Endothelial cell (in vitro differentiated cells): ENCODE measurements at places on chromosomes 2 and 18. TPM values are rescaled to one million over a fixed set of nuclear protein-coding genes. Genes with fewer than 3 reads are reported as not detected.
A peak's percentile ranks its signal among the peaks of the same experiment; 100 is the strongest.

GRCh38 chr2:105052773-105053172, 14.9 kb downstream of the MRPS9 start:
- no peak for DNase-seq

- DNase-seq, result no peak
Measured at GRCh38 chr2:241862775-241863535, 4.3 kb upstream of the PDCD1 start.

DNA sequence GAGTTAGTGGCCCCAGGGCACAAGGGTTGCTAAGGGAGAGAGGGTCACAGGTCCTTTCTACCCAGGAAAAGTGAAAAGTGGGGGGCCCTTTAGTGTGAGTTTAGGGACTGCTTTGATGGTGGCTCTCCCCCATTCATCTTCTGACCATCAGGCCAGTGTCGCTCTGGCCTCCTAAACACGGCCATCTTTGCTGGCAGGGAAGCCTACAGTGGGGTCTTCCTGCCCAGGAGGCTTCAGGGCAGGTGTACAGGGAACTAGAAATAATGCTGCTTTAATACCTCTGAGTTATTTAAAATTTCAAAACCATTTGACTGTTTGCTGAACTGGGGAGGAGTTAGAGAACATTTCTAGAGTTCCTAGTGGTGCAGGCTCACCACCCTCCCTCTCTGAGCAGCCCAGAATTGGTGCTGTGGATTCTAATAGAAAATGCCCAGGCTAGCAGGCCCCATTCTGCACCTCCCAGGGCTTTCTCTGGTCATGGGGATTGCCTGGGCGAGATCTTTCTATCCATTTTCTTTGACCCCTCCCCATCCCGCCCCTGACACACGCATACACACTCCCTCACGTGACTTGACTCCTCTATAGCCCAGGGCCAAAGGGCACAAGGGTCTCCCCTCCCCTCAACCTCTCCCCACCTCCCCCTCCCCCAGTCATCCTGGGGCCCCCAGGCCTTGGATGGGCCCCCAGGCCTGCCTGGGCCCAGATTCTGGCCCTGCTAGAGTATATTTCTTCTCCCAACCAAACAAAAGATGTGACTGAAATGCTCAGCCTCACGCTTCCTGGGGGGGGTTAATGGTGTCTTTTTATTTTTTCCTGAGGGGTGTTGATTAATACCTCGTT, 3.1 kb downstream of the PKDCC start:
- DNase-seq, result no peak

DNA sequence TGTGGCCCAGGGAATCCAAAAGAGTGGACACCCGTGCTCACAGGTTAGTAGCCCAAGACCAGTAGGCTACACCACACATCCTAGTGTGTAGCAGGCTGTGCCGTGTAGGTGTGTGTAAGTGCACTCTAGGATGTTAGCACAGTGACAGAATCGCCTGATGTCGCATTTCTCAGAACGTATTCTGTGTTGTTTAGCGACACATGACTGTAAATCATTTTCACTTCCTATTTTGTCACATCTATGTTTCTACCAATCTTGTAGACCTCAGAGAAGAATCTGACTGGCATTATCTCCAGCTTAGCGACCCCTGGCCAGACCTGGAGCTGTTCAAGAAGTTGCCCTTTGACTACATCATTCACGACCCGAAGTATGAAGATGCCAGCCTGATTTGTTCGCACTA, 45.1 kb downstream of the NTSR2 start:
- no peak for DNase-seq

DNA sequence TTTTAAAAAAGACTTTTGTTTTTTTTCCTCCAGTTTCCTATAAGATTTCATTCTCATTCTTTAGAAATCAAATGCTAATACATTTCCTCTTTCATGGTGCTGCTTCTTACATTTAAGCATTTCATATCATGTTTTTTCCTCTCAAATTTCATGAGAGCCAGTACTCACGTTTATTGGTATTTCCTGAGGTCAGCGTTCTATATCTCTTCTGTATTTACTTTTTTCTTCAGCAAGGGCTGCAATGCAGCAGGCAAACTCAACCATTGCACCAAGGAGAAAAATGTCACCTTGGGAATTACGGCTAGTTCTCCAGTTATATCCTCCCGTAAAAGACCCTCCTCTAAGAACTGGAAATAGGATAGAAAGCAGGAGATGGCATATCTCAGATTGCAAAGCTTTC, 32.4 kb downstream of the UPP2 start:
- DNase-seq, result no peak

DNA sequence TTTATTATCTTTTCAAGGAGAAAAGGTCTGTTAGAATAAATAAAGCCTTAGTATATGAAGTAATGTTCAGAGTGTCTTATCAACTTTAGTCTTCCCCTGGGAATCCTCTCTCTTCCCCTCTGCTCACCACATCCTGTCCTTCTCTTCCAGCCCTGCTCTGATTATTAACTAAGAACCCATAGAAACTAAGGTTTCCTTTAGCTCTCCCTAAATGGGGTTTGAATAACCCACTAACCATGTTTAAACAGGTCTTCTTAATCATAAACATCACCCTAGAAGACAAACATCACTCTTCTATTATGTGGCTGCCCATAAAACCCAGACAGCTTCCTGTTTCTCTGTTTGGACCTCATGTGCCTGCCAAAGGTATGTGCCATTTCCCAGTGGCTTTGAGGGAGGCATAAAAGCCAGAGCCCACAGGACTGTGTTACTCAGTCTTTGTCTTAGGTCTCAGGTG, 50.1 kb downstream of the SLC14A1 start:
- no peak for DNase-seq

DNA sequence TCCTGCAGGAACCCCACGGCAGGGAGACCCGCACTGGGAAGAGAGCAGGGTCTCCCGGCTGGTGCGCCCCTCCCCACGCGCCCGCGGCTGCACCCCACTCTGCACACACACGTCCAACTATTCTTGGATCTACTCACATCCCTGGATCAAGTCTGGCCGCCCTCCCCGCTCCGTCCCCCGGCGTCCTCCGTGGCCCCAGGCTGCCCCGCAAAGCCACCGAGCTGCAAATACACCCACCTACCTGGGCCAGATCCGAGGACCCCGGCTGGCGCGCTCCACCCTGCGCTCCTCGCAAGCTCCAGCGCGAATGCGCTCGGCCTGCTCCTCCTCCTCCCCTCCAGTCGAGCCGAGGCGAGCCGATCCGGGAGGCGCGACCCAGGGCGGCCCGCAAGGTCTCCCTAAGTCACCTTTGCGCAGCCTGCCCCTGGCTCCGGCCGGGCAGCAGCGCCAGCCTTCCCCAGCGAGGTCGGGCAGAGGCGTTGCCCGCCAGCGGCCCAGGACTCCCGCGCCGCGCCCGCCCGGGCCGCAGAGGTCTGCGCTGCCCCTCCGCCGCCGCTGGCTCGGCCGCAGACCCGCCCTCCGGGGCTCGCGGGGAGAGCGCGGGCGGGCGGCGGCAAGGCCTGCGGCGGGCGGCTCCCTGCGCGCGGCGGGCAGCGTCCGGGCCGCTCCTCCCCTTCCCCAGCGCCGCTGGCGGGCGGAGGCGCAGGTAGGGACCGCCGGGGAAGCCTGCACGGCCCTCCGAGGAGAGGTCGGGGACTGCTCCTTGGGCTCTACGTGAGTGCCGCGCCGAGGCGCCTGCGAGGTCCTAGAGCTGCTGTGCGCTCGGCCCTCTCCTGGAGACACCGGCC, 126.0 kb downstream of the OSBPL1A start:
- peak; percentile 73 for DNase-seq

- DNase-seq, result no peak
Measured at GRCh38 chr2:238281826-238282480, 6.5 kb downstream of the PER2 start.

GRCh38 chr2:84816426-84817026, 64.4 kb downstream of the TRABD2A start:
- no peak for DNase-seq

DNA sequence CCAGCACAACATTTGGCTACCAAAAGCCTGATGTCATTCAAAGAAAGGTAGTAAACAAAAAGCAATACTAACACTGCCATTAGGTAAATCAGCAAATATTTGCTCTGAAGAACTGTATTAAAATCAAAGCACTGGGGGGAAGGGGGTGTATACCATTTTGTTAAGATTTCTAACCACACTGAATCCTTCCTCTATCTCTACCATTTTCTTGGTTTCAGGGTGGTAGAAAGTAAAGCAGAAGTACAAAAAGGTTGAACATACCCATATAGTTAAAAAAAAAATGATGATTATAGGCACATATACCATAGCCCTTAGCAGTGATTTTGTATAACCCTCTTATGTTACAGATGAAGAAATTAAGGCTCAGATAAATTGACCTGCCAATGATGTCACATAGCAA, 437.6 kb downstream of the ZEB2 start:
- DNase-seq, result no peak

DNA sequence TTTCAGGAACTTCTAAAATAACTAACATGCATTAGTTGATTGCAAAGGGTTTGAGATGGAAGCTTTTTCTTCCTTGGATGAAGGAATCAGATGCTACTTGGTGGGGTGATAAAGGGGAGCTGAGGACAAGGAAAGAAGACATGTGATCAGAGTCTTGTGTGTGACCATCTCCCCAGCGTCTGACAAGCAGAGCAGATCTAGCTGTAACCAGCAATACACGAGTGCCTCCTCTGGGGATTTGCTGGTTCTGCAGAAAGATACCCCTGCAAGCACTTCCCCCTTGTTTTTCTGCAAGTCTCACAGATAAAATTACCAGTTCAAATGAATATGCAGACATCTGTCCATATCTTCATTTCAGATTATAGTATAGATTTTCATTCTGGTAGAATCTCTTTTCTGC, 2.7 kb downstream of the CDH7 start:
- DNase-seq, result peak; percentile 53

DNA sequence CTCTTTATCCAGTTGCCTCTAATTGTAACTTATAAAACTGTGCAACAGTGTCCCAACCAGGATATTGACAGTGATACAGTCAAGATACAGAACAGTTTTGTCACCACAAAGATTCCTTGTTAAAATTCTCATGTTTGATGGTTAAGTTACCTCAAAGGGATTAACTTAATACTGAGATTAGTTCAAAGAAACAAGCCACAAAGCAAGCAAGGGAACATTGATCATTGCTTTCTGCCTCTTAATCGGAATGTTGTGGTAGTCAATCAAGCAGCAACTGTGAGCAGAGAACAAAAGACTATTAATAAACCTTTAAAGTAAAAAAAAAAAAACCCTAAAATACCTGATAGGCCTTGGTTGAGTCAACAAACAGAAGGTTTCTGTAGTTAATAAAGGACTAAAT, 352.3 kb downstream of the PARD3B start:
- no peak for DNase-seq

DNA sequence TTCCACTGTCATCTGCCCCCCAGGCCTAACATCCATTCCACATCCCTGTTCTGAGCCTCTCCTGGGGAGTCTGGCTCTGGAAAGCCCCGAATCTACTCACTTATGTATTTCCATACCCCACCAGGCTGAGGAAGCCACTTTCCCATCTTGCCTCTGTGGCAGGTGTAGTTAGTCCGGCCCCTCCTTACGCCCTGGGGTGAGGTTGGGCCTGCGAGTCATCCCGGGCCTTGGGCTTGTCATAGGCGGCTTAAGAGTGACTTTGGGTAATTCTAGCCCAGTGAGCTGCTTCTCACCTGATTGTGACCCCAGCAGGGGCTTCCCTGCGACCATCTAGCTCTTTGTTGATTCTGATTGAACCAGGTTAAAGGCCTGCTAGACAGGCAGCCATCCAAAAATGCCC, 21.1 kb downstream of the PCARE start:
- no peak for DNase-seq

DNA sequence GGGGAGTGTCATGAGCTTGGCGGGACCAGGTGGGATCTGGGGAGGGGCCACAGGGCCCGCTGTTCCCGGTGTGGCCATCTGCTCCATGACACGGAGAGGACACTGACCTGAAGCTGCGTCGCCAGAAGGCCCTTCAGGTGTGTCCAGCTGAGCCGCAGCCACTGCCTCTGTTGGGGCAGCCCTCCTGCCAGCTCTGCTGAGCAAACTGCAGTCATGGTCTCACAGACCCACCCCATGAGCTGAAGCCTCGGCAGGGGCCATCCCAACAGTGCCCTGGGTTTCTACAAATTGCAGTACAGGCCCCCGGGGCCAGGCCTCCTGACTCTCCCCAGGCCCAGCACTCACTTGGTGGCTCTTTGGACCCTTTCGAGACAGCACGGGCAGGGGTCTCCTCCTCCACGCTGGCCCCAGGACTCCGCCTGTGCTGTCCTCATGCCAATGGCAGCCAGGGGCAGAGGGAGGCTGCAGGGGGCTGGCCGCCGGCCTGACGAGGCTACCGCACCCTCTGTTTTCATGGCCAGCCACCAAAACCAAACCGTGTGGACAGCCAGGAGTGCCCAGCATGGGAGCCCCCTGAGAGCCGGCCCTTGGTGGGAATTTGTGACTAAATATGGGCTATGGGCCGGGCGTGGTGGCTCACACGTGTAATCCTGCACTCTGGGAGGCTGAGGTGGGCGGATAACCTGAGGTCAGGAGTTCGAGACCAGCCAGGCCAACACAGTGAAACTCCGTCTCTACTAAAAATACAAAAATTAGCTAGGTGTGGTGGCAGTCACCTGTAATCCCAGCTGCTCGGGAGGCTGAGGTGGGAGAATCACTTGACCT, 175.2 kb upstream of the SALL3 start:
- DNase-seq, result no peak

DNA sequence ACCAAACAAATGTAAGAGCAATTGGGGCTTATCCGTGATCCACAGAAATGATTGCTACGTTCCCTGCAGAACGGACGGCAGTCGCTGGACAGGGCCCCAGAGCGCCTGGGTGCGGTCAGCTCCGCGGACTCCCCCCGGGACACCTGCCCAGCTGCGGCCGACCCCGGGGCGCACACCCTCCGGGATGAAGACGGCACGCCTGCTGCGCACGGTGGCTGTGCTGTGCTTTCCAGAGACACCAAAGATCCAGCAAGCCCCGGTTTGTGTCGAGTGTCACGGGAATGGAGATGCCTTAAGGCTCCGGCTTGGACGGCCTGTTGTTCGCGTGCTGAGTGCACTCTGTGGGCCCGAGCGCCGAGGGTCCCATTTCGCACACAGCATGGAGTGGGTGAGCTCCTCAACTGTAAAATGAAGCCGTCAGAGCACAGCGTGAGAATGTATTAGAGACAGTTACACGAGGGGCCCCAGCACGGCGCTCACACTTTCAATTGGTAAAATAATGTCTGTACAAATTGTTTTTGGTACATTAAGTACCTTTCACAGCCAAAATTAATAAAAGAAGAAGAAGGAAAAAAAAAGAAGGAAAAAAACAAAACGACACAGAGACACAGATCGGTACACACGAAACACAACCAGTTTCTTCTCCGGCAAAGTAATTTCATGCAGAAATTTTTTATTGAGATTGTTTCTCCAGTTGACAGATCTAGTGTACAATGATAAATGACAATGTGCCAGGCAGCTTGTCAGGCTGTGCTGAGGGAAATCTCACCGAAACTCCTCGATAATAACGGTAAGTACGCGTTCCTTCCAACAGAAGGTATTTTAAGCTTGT, 615.8 kb upstream of the SALL3 start:
- DNase-seq, result no peak

The CCDC150 gene
- total RNA-seq, result 12.4 TPM

The ERBB4 gene
- total RNA-seq, result 0.36 TPM

The PRADC1 gene
- 24.1 TPM for total RNA-seq

The EPB41L3 gene
- total RNA-seq, result 16.8 TPM

The CSRNP3 gene
- total RNA-seq, result 14.6 TPM

The LDLRAD4 gene
- 34.1 TPM for total RNA-seq

The SNED1 gene
- 2.3 TPM for total RNA-seq

The ZNF804A gene
- 2.2 TPM for total RNA-seq

The SRD5A2 gene
- 0.64 TPM for total RNA-seq

The CAPN14 gene
- total RNA-seq, result 0.13 TPM

The CD302 gene
- total RNA-seq, result 5.2 TPM
